ENCODE measurements at places on chromosomes 16 and 17.

GRCh38 chr17:32342603-32343325 lies 791 bp upstream of the C17orf75 start:
- DNase-seq: no peak

GRCh38 chr16:77918809-77919707 lies 103.3 kb upstream of the CLEC3A start:
- DNase-seq: no peak

DNA sequence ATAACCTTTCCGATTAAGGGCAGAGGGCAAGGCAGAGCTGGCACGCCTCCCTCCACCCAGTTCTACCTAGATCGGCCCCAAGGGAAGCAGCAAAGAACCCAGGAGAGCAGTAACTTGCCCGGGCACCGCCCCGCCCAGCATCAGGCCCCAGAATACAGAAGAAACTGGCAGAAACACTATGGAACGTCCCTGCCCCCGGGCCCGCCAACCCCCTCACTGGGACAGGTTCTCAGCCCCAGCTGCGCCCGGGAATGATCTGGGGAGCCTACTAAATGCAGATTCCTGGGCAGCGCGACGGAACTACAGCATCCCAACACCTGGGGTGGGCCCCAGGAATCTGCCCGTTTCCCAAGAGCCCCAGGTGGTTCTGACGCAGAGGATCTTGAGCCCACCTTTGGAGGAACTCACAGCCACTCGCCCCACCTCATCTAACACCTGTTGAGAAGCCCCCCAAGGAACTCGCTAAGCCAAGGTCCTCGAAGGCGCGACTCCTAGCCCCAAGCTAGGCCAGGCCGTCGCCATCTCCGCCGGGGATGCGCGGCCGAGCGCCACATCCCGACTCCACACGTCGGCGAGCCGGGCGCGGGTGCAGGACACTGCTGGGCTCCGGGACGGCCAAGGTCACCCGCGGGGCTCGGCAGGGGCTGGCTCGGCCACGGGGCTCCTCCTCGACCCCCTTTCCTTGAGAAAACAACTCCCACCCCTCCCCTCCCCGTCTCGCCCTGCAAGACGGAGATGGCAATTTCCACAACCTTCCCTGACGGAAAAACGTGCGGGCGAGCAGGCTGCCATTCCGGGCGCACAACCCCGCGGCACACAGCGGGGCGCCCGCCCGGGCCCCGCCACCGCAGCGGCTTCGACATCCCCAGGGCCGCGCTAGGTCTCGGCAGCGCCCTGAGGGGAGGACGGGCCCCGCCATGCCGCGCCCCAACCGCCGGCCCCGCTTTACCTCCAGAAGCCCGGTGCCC lies 913 bp downstream of the CDIP1 start:
- DNase-seq: no peak

GRCh38 chr16:2592786-2593185 lies 55.0 kb downstream of the PDPK1 start:
- no peak for DNase-seq

- no peak for DNase-seq
Observed at GRCh38 chr17:73586921-73587602, 57.2 kb downstream of the SDK2 start.

DNA sequence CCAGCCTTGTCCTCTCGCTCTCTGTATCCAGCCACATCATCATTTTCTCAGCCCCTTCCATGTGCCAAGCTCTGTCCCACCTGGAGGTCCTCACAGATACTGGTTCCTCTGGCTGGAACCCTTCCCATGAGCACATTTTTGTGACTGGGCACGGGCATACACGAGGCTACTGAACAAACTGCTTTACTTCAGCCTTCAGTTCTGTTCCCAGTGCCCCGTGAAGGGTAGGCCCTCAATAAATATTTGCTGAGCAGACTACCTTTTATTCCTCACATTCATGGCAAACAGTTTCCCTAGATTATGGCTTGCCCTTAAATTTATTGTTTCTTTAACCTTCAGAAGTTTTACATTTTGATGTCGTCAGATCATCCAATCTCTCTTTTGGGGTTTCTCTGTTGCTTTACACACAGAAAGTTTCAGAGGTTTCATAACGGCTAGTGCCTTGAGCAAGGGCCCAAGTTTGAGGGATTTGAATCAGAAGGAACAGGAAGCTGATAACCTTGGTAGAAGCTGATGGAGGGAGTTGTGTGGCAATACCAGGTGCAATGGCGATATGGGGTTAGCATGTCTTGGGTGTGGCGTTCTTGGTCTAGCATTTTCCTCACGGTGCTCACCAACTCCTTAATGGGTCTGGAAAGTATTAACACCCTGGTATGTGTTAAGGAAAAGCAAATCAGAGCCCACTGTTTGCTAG lies 27.8 kb downstream of the TMEM92 start:
- no peak for DNase-seq

- DNase-seq: no peak
Observed at GRCh38 chr17:81317961-81318605, 23.0 kb upstream of the SLC38A10 start.

GRCh38 chr16:17316005-17316404 lies 154.8 kb downstream of the XYLT1 start:
- DNase-seq: no peak

DNA sequence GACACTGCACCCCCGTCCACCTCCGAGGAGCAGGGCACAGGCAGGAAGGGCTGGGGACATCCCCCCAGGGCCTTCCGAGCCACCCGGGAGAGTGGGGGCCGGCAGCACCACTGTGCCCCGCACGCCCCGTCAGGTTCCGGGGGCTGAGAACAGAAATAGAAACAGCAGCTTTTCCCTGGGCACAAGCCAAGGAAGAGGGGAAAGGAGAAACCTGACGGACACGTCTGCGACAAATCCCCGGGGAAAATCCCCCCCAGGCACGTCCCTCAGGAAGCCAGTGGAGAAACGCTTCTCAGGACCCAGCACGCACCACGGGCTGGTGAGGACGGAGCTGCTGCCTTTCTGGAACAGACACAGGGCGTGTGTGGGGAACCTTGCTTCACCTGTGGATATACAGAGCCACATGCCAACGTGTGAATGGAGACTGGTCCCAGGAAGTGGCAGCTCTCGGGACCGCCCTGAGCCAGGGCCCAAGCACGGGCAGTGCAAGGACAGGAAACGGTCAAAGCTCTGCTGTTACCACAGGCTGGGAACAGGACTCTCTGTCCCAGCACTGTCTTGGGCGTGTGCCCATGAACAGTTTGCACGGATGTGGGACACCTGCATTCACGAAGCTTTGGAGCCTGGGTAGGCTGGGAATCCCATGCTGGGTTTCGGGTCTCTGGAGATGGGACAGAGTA lies 1.2 kb upstream of the TMEM204 start:
- no peak for DNase-seq

DNA sequence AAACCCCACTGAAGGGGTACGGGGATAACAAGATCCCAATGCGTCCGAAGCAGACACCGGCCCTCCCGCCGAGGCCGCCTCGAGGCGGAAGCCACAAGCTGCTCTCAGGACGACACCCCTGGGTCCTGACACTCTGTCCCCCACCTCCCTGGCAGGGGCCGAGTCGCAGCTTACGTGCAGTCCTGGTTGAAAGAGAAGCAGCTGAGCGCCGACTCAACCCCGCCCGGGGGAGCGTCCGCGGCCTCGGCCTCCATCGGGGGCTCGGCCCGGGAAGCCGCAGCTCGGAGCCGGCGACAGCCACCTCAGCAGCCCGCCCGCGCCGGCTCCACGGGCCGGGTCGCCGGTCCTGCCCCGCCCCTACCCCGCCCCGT lies at the start of gene WIPI1:
Gene WIPI1, minus strand, starts transcription at position 329 of the 371 bp plus-strand sequence. Its CDS starts 75 bp downstream, at position 254.
- no peak for DNase-seq

DNA sequence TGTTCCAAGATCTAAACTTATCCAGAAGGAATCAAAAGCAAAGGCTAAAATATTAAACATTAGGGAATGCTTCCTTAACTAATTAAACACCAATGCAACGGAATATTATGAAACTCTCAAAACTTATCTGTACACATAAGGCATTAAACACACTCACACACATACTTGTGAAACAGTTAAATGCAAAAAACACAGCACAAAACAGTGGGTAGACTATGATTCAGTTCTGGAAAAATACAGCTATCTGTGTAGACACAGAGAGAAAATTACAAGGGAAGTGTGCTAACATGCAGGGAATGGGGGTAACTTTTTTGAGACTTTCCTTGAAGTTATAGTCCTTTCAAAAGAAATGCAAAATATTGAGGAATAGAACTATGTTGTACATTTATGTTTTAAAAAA lies 36.7 kb upstream of the CCL1 start:
- DNase-seq: no peak

Data from GM04503 (cell line).